Peyer's patch (tissue), 4 donors: ENCODE measurements at places on chromosomes 4 and X. TPM values are rescaled to one million over a fixed set of nuclear protein-coding genes. Genes with fewer than 3 reads are reported as not detected.

SUPT20HL1 gene
- total RNA-seq, result 0.54 TPM

SMIM10 gene
- 2.4 TPM for total RNA-seq

C1QTNF7 gene
- total RNA-seq, result 1.2 TPM

- H3K27me3 ChIP-seq, result no peaks in the 10 kb centered on the region
- H3K4me1 ChIP-seq, result no peaks in the 10 kb centered on the region
- H3K4me3 ChIP-seq, result no peak overlapping the region
- H3K27ac ChIP-seq, result no peak overlapping the region
- H3K36me3 ChIP-seq, result no peaks in the 10 kb centered on the region
These were observed 59.5 kb downstream of the PGRMC2 start for GRCh38 chr4:128227991-128228571.

- no peaks in the 10 kb centered on the region for H3K27me3 ChIP-seq
- H3K4me3 ChIP-seq, result no peak overlapping the region
- H3K4me1 ChIP-seq, result no peaks in the 10 kb centered on the region
- no peak overlapping the region for H3K27ac ChIP-seq
- no peak for DNase-seq
These were observed 35.6 kb upstream of the DCAF8L1 start for GRCh38 chrX:28016823-28017222.

DNA sequence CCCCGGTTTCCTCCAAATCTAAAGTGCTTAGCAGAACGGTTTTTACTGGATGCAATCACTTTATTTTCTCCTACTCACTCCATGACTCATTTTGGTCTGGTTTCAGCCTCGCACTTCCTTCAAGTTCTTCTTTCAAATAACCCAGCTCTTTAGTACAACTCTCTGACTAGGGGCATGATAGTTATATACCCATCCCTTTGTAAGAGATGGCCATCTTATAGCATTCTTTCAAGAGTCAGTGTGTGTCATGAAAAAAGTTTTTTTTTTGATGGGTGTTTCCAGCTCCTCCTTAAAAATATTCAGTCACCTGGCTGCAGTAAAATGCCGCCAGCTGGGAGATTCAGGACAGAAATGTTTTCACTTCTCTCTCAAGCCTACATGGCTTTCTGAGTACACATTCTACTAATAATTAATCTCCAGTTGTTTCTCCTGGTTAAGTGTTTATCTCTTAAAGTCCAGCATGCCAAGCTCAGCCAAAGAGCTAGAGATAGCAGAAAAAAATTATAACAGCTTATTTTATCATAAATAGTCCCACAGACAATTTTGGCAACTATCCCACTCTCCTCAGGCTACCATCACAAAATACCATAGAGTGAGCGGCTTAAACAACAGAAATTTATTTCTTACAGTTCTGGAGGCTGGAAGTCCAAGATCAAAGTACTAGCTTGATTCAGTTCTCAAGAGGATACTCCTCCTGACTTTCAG lies 139.3 kb downstream of the GASK1B start:
- no peak overlapping the region for H3K4me3 ChIP-seq
- no peak for DNase-seq
- no peak overlapping the region for H3K27ac ChIP-seq
- H3K36me3 ChIP-seq, result no peaks in the 10 kb centered on the region

GRCh38 chrX:38804682-38805431 lies 3.6 kb downstream of the MID1IP1 start:
- H3K4me3 ChIP-seq, result peak overlapping the region; percentile 85
- no peaks in the 10 kb centered on the region for H3K27me3 ChIP-seq
- H3K27ac ChIP-seq, result peak overlapping the region; percentile 83
- H3K36me3 ChIP-seq, result no peaks in the 10 kb centered on the region
- DNase-seq, result peak; percentile 55

- DNase-seq, result no peak
- no peaks in the 10 kb centered on the region for H3K36me3 ChIP-seq
- H3K27ac ChIP-seq, result peak overlapping the region; percentile 18
- H3K4me3 ChIP-seq, result no peak overlapping the region
These were observed 66.3 kb downstream of the GAB1 start for GRCh38 chr4:143402776-143403552.

DNA sequence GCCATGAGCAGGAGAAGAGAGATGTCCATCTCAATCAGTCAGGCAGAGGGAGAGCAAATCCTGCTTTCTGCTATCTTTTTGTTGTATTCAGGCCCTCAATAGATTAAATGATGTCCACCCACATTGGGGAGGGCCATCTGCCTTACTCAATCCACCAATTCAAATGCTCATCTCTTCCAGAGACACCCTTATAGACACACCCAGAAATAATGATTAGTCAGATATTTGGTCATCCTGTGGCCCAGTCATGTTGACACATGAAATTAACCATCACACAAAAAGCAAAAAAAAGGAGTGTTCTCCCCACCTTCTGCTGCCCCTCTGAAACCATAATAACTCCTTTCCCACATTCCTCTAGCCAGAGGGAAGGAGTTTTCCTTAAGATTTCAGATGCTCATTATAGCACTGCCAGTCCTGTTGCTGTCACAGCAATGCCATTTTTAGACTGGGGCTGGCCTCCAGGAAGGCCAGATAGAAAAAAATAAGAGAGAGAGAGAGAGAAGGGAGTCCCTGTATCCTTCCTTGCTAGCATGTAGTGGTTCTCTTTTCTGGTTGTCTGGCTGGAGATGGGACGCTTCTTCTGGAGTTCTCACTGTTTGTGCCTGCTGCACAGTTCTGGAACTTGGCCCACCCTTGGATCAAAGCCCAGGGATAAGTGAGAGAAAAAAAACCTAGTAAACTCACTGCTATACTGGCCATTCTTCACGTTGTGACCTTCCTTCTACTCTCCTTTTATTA lies 177.7 kb downstream of the RBM46 start:
- no peak overlapping the region for H3K4me3 ChIP-seq
- no peak for DNase-seq
- H3K27me3 ChIP-seq, result no peaks in the 10 kb centered on the region
- H3K4me1 ChIP-seq, result no peaks in the 10 kb centered on the region
- no peaks in the 10 kb centered on the region for H3K36me3 ChIP-seq

- H3K27ac ChIP-seq, result no peak overlapping the region
- H3K4me3 ChIP-seq, result no peak overlapping the region
- DNase-seq, result no peak
- H3K27me3 ChIP-seq, result no peaks in the 10 kb centered on the region
- no peaks in the 10 kb centered on the region for H3K36me3 ChIP-seq
These were observed 25.8 kb upstream of the AMELX start for GRCh38 chrX:11267425-11267824.
